Femur (tissue), 1 donor: ENCODE measurements at places on chromosomes 12 and 14.

DNA sequence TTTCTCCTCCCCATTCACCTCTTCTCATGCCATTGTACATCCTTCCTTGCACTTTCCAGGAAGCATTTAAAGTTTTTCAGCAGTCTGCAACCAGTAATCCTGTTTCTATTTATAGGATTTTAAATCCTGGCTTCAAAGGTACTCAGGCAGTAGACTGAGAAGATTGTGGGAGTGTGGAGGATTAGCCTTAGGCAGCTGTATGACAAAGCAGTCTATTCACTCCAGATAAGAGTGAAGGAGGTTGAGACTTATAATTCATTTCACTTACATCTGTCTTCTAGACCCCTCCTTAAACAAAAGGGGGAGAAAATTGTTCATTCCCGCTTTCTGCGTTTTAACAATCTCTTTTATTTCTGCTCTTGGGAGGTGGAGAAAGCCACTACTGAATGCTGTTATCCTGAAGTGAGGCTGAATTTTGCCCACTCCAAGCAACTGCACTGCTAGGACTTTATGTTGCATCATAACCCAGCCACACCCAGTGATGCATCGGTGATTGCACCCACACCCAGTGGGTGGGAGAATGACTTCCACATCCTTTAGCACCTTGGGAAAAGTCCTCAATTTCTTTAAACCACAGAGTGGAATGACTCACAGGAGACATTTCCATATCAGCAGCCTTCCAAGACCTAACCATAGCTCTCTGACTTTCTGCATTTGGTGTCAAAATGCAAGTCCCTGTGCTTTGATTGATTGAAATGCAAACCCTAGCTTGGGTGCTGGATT is 382.5 kb upstream of the ATP2B1 start:
- DNase-seq, result no peak

DNA sequence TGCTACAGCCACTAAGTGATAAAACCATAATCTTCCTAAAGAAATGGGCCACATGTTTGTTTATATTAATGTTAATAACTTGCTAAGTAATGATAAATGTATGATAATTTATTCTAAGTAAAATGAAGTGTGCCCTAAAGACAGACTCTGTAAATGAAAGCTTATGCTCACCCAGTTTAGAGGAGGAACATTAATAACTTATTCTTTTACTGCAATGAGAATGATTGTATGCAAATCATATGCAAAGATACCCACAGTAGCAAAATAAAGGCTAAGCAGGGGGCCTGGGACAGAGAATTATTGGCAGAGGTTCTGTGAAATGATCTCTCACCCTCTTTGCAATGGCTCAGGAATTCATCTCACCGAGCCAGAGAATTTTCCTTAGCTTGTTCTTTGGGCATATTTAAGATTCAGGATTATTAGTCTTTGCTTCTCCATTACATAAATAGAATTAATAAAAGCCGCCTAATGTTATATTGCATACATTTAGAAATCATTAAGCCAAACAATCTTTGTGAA is 75.9 kb downstream of the TMEM132D start:
- DNase-seq, result no peak

- DNase-seq, result no peak
These were observed 689 bp upstream of the PDE3A start for GRCh38 chr12:20367583-20368113.

- no peak for DNase-seq
These were observed 1.5 kb downstream of the PRKCH start for GRCh38 chr14:61322799-61323290.

DNA sequence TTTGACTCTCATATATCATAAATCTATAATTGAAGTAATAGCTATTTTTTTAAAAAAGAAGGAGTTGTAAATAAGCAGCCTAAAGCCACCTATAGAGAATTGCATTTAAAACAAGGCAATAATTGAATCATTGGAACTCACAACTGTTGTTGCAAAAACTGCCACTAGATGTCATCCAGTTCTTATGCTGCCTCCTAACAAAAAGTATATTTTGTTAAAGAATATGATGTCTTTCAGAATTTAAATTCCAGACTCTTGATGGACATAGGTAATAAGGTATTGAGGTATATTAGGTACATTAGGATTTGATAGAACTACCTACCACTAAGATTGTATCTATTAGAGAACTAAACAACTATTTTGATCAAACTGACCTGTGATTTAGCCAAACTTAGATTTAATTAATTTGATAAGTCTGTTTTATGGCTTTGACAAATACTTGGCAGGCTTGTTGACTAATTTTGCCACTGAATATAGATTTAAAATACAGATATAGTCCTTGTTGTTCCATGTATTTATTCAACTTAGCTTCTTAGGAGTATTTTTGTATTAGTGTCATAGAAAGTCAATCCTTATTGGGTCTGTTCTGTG is 401.4 kb downstream of the RPL10L start:
- no peak for DNase-seq

DNA sequence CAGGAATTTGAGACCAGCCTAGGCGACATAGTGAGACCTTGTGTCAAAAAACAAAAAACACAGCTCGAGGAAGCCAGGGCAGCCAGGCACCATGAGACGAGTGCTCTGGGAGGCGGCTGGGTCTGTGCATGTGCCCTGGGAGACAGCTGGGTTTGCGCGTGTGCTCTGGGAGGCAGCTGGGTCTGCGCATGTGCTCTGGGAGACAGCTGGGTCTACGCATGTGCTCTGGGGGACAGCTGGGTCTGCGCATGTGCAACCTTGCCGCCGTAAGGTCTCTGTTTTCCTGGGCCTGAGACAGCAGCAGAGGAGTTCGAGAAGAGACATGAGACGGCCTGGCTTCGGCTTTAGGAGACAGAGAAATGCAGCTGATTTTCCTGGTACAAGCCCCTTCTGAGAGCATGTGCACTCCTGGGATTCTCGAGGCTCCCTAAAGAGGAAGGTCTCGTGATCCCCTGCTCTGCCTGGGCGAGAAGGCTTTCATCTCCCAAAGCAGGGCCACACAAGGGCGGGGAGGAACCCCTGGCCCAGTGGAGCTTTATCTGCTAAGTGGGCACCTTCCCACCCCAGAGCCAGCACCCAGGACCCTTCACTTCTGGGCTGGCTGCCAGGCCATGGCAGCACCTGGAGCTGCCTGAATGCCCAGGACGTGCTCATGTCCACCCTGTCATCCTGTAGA is 3.5 kb upstream of the BDKRB1 start:
- peak; percentile 54 for DNase-seq

- DNase-seq, result no peak
These were observed 50.8 kb downstream of the PPP2R5E start for GRCh38 chr14:63492391-63492790.

GRCh38 chr12:3030821-3031429 is 46.3 kb upstream of the TSPAN9 start:
- no peak for DNase-seq

DNA sequence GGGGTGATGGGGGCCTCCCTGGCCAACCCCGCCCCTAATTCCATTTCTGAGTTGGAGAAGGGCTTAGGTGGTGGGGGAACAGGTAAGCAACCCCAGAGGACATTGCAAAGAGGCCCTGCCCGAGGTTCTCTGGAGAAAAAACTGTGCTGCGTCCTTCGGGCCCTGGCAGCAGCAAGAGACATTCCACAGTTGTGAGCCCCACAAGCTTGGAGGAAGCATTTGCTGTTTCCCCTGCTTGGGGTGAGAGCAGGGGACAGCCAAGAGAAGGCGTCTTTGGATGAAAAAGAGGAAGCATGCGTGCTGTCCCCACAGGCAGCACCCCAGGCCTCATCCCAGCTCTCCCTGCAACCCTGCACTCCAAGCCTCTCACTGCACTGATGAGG is 1.3 kb downstream of the BDKRB2 start:
- DNase-seq, result no peak

DNA sequence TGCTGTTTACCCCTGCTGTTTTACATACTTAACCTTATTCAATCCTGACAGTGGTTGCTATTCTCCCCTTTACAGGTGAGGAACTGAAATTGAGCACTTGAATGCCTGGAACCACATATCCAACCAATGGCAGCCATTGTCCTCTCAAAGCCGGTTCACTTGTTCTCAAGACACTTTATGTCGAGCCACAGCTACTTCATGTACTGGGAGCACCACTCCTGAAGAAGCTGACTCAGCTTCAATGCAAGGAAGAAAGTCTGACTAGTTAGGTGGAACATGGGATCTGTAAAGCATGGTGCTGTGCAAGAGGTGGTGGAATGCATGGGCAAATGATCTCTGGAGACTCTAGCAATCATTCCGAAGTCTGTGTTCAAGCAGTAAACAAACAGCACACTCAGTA is 113.9 kb upstream of the CPM start:
- no peak for DNase-seq

DNA sequence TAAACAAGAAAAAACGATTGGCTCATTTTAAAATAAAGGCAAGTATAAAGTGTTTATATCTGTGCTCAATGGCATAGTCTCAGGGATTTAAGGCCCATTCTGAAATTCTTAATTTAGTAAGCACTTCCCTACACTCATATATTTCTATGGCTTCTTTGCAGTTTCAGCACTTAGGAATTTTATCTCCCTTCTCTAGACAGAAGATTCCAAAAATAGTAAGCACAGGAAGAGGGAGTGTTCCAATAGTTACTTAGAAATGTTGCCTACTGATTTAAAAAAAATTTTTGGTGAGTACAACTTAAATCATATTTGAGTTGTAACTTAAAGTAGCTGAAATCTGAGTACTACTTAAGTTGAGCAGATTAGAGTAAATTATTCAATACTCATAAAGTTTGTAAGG is 19.8 kb downstream of the INSM2 start:
- DNase-seq, result no peak

DNA sequence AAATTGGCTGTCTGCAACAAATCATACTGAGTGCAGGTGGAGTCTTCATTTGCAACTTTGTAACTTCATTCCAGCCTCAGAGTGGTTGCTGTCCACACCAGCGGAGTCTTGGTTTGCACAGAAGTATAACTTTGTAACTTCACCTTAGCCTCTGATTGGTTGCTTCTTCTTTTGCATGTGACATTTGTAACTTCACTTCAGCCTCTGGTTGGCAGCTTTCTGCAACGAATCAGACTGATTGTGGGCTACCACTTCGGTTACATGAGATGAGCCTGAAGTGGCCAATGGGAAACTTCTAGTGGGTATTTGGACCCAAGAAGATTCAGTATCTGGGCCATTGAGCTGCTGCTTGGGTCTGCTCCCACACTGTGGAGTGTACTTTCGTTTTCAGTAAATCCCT is 17.8 kb downstream of the RASSF8 start:
- DNase-seq, result no peak

DNA sequence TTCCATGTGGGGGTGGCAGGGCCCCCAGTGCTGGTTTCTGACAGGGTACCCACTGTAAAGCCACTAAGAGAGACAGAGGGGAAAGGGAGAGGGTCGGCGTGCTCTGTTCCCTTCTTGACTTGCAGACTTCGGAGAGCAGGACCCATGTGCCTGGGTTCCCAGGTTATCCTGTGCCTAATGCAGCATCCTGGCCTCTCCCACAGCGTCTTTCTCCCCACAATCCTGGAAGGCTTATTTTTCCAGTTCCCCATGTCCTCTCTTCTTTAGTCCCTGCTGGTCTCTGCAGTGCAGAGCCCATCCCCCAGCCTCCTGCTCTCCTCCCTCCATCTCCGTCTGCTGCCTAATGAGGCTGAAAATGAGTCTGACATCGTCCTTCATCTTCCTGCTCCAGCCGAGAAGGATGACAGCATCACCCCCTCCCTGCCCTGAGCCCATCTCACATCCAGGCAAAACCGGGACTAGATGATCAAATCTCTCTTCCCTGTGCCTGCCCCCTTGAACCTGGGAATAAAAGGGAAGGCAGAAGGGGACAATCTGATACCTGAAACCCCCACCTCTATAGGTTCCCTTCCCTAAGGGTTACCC is 15.1 kb downstream of the CALCOCO1 start:
- no peak for DNase-seq

- DNase-seq, result no peak
These were observed 37.1 kb downstream of the MDM2 start for GRCh38 chr12:68844788-68845695.

GRCh38 chr12:42757624-42758119 is 168.1 kb upstream of the PRICKLE1 start:
- no peak for DNase-seq

GRCh38 chr12:32115404-32116104 is 8.9 kb downstream of the BICD1 start:
- peak; percentile 76 for DNase-seq

- DNase-seq, result no peak
These were observed 19.0 kb downstream of the FAM181A start for GRCh38 chr14:93946104-93946503.

GRCh38 chr12:106226884-106227640 is 20.8 kb downstream of the CKAP4 start:
- no peak for DNase-seq

- DNase-seq, result no peak
These were observed 106.9 kb downstream of the STXBP6 start for GRCh38 chr14:24943024-24943423.

- DNase-seq, result no peak
These were observed 122.1 kb downstream of the TTLL5 start for GRCh38 chr14:75783184-75783583.

GRCh38 chr12:102182635-102183034 is 15.0 kb downstream of the PMCH start:
- DNase-seq, result no peak

DNA sequence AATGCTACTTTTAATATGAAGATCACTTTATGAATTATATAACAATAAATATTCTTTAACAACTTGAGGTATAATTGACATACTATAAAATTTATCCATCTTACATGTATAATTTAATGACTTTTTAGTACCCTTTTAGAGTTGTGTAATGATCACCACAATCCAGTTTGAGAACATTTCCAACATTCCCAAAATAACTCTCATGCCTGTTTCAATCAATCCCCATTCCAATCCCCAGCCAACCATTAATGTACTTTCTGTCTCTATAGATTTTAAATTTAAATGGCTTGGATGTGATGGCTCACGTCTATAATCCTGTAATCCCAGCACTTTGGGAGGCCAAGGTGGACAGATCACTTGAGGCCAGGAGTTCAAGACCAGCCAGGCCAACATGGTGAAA is 23.5 kb upstream of the FRMD6 start:
- DNase-seq, result no peak

GRCh38 chr14:61752626-61753025 is 9.6 kb upstream of the SNAPC1 start:
- no peak for DNase-seq
